ENCODE measurements at places on chromosomes 11 and 22.

DNA sequence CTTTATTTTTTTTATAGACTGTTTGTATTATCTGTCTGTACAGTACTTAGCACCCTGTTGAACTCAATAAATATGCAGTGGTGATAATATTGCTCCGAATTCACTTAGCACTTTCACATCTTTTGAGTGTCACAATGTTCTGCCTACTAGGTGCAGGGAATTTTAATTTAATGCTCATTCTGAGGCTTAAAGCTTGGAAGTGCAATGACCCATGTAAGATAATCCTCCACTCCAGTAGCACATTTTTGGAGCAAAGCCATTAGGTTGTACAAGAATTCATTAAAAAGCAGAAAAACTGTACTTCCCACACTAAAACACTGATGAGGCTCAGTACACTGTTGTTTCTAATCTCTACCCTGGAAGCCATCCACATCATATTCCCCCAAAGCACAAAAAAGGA, 255.3 kb upstream of the MTNR1B start:
- no peak for DNase-seq

- DNase-seq = no peak
Observed at GRCh38 chr22:26690654-26691376, 33.4 kb downstream of the MIAT start.

DNA sequence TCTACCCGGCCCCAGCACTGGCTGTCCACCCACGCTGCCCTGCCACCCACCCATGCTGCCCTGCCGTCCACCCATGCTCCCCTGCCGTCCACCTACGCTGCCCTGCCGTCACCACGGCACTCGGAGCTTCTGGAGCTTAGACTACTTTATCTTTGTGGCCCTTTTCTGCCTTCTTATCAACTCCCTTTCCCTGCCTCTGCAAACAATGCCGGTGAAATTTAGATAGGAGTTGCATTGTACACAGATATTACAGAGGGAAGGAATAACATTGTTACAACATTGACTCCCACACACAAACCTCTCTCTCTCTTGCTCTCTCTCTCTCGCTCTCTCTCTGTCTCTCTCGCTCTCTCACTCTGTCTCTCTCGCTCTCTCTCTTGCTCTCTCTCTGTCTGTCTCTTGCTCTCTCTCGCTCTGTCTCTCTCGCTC, 33.7 kb upstream of the BRSK2 start:
- DNase-seq = no peak

DNA sequence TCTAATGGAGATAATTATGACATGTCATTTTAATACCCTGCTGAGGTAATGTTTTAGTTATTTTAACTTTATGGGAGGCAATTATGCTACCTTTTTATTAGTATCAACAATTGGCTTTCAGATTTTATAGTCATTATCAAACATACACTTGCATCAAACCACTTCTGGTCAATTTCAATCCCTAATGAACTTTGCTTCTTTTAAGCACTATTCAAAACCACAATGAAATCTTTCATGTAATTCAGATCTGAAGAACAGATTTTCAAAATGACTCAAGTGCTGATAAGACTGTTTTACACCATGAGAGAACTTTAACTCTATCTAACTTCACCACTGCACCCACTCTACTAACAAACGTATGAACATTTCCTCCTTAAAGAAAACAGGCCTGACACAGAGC, 25.9 kb upstream of the CCDC34 start:
- no peak for DNase-seq

DNA sequence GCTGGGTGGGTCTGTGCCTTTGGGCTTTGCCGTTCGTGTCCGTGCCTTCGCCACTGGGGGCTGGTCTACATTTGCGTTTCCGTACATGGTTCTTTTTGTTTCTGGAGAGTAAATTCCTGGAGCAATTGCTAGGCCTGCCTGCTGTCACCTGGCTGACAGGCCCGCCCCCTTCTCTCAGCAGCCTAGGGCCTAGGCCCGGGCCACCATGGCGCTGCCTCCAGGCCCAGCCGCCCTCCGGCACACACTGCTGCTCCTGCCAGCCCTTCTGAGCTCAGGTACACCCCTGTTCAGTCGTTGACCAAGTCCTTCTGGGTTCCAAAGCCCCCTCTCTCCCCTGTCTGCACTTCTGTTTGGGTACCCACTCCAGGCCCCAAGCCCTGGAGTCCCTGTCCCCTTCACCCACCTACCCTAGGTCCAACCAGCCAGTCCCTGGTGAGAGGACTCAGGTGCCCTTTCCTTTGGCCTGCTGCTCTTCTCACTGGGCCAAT, 649 bp downstream of the TMEM25 start:
- DNase-seq = no peak

GRCh38 chr11:8382436-8383053, 118.9 kb upstream of the LMO1 start:
- DNase-seq = no peak

- DNase-seq = no peak
Observed at GRCh38 chr11:46144741-46145140, 23.5 kb upstream of the PHF21A start.

GRCh38 chr11:65500387-65501185, 1.7 kb downstream of the MALAT1 start:
- peak; percentile 64 for DNase-seq

DNA sequence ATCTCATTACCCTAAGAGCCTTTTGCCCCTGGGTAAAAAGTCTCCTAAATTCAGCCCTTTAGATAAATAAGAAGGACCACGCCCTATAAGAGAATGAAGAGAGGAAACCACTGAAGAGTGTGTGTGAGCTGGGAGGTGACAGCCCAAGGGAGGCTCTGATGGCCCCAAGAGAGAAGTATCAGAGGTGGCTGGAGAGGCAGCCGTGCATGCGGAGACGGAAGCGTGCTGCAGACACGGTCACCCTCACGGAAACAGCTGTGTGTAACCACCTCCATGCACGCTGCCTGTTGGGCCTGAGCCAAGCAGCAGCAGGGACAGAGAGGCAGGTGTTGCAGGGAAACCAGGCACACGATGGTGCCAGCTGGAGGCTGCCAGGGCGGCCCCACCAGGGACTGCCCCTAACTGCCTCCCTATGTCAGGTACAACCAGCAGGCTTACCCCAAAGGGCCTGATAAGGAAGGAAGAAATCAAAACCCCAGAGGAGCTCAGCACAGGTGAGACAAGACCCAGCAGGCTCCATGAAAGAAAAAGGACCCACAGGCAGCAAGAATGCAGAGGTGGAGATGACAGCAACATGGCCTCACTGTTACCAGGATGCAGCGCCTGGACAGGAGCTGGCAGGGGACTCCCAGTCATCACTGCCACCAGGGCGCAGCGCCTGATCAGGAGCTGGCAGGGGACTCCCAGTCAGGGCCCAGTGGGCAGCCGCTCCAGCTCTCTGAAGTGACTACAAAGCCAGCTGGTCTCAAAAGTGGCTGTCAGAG, 7.8 kb downstream of the LARGE2 start:
- peak; percentile 56 for DNase-seq

DNA sequence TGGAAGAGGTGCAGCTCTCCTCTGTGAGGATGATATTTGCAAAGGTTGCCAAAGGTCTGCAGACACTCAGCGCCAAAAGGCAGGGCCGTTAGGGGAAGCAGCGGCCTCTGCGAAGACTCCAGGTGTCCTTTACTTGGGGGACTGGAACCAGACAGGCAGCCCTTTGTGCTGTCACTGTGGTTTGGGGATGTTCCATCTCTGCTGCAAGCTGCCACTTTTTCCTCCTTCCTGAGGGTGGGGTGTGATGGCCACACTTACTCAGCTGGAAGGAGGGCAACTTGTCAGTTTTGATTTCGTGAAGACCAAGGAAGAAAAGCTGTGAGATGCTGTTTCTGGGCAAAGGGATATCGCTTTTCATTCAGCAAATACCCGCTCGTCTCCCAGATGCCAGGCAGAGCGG, 96.5 kb upstream of the PRR5 start:
- DNase-seq = no peak

DNA sequence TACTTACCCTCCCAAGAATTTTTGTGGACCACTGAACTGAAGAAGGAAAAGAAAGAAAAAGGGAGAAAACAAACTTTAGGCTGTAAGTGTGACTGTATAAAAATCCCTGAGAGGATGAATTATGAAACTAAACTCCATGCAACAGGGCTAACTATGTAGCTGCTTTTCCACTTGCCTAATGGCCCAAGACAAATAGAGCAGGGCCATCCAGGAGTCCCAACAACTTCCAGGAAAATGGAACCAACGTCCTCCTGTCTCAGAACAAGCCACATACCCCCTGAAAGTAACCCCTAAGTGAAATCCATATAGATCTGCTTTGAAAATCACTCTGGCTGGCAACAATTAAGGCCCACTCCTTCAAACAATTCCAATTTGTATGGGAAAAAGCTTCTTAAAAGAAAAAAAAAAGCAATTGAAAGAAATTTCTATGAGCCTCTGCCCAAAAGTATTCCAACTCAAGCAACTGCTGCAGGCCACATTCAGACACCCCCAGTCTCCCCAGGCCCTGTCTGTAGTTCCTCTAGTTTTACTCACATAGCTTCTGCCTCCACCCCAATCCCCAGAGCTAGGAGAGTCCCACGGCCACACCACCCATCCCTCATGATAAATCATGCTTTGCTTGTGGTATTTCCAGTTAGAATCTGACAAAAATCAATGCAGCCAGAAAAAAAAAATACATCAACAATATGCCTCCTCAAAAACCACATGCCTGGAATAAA, 12.7 kb downstream of the RBFOX2 start:
- no peak for DNase-seq

- peak; percentile 34 for DNase-seq
Observed at GRCh38 chr22:39808081-39808480, 85.5 kb downstream of the ENTHD1 start.

GRCh38 chr22:17118342-17118741, 2.8 kb downstream of the TMEM121B start:
- DNase-seq = no peak

DNA sequence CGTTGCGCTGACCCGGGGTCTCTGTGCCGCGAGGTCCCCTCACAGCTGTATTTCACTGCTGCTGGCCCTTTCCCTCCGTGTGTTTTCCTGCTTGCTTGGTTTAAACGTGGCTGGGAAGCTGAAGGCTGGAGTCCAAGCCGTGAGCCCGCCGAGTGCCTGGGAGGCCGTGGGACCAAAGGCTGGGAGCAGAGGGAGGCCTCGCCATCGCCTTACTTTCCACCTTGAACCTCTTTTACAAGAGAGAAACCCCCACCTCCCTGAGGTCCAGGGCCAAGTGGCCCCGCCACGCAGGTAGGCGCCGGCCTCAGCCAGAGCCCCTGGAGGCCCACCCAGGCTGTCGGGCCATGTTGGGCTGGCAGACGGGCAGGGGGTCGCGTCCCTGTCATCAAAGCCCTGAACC, 411.6 kb downstream of the TBC1D22A start:
- no peak for DNase-seq

DNA sequence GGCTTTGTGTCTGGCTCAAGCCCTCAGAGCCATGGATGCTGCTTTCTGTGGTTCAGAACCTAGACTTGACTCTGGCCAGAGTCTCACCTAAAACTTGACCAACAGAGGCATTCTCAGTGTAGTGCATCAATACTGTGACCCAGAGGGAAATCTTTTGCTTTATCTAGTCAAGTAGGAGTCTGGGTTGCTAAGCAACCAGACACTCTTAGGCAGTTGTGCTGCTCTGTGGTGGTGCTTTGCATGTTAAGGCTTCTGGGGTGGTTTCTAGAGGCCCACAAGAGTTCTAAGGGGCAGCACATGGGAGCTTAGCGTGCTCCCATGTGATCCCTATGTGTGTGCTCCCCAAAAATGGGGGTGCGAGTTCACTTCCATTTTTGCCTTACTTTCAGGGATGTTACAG, 224.6 kb upstream of the PLET1 start:
- no peak for DNase-seq

- no peak for DNase-seq
Observed at GRCh38 chr11:127195501-127196120, 195.0 kb upstream of the KIRREL3 start.

DNA sequence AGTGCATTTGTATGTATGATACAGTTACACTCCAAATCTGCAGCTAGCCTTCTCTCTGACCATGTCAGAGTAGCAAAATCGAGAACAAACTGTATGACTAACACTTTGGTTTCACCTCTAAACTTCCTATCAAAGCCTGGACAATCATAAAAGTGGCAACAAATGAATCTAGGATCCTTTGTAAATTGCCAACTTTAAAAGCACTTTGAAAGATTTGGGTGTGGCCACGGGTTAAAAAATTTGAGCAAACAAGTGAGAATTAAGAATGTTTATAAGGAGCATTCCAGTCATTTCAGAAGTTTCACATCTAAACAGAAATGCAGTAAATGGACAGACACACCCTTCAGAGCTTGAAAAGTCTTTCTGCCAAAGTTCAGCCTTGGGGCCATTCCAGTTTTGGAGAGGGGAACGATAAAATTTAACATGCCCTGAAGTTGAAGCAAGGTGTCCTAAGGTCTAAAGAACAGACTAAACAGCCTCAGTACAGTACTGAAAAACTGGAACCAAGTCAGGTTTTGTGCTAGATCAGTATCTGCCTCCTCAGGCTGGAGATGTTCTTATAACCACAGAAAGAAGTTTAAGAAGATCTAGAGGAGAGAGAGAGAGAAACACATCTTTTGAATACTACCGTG, 181.9 kb upstream of the BDNF start:
- no peak for DNase-seq

DNA sequence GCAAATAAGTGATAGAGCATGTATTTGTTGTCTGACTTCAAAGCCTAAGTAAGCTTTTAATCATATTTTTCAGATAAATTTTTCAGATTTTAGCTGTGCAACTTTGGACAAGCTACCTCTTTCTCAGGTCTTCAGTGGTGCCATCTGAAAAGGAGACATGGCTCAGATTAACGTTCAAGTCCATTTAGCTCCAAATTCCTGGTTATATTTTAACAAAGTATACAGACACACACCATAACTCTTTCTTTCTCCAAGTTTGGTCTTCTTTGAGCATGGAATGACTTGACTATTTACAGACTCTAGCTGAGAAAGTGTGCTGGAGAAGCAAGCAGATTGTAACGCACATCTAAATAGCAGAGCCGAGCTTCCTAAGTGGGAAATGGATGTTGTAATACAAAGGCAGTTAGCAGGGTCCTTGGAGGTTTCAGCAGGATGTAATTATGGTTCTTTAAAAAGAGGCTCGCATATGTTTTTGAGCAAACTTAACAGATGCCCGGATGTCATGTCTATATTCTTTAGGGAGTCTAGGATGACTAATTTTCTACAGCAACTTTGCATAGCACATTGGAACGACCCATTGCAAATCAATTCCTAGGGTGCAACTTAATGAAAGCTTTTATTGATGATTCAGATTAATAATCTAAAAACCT, 128.1 kb upstream of the E2F8 start:
- DNase-seq = no peak

DNA sequence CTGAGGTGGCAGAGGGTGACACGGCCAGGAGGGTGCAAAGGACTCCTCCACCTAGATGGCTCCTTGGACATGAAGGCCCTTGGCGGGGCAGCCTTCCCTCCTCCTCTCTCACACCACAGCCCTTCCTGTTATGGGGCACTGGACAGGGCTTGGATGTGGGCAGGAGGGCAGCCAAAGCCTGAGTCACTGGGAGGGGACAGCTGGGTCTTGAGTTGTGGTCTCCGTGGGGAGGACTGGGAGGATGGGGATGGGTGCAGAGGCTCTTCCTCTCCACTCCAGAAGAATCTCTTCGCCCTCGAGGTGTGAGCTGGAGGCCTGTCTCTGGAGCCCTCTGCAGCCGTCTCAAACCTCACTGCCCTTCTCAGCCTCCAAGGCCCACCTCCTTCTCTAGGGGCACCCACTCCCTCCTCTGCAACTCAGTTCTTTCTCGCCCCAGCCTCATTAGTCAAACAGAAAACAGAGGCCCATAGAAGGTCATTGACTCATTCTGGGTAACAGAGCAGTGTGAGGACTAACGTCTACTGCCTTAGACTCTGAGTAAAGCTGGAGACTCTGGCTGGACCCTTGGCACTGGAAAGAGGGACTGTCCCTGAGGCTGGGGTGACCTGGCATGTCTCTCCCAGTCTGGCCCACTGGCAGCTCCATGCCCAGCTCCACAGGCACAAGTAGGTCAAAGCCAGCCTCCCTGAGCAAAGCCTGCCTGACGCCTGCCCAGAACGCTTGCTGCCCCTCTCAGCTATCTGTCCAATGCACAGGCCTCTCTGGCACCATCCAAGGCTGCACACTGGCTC, 47.5 kb upstream of the CDON start:
- DNase-seq = no peak

Measured in CD4-positive, alpha-beta T cell treated with Interleukin-21 for 1 hour (primary cell).